ENCODE measurements at places on chromosomes 11 and 22.
A peak's percentile ranks its signal among the peaks of the same experiment; 100 is the strongest.

DNA sequence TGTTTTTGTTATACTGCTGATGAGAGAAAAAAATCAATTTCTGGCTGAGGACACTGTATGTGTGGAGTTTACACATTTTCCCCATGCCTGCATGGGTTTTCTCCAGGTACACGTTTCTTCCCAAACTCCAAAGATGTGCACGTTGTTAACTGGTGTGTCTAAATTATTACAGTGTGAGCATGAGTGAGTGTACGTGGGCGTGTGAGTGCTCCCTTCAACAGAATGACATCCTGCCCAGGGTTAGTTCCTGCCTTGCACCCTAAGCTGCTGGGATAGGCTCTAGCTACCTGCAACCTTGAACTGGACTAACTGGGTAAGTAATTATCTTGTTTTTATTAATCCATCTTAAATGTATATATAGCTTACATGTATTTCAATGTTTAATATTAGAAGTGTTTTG is 5.5 kb downstream of the NPAT start:
- no peak for DNase-seq

GRCh38 chr11:47325271-47326041 is 27.0 kb downstream of the MYBPC3 start:
- DNase-seq = no peak

DNA sequence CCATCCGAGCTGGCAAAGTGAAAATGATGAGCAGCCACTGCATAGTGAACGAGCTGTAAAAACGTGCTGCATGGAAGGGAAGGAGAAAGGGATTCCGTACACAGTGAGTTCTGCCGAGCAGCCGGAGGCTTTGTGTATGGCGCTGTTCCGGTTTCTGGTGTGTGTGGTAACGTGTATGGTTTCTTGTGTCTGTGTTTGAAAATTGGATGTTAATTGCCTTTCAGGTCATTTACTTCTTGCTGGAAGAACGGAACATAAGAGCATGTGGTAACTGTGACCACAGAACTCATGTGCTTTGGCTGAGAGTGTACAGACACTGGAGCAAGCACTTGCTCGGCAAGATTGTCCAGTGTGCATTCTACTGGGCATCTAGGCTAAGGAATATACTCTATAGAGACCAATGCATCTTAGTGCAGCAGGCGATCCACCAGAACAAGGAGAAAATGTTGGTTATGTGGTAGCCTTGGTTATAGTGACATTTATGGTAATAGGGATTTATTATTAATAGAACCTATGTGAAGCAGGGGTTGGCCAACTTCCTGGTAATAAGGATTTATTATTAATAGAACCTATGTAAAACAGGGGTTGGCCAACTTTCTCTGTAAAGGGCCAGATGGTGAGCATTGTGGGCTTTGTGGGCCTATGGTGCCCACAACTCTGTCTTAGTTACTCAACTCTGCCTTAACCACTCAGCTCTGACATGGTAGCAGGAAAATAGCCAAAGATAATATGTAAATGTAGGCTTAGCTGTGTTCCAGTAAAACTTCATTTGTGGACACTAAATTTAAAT is 49.2 kb downstream of the GRAMD1B start:
- DNase-seq = no peak

- DNase-seq = no peak
Observed at GRCh38 chr11:1302461-1303125, 6.8 kb downstream of the TOLLIP start.

DNA sequence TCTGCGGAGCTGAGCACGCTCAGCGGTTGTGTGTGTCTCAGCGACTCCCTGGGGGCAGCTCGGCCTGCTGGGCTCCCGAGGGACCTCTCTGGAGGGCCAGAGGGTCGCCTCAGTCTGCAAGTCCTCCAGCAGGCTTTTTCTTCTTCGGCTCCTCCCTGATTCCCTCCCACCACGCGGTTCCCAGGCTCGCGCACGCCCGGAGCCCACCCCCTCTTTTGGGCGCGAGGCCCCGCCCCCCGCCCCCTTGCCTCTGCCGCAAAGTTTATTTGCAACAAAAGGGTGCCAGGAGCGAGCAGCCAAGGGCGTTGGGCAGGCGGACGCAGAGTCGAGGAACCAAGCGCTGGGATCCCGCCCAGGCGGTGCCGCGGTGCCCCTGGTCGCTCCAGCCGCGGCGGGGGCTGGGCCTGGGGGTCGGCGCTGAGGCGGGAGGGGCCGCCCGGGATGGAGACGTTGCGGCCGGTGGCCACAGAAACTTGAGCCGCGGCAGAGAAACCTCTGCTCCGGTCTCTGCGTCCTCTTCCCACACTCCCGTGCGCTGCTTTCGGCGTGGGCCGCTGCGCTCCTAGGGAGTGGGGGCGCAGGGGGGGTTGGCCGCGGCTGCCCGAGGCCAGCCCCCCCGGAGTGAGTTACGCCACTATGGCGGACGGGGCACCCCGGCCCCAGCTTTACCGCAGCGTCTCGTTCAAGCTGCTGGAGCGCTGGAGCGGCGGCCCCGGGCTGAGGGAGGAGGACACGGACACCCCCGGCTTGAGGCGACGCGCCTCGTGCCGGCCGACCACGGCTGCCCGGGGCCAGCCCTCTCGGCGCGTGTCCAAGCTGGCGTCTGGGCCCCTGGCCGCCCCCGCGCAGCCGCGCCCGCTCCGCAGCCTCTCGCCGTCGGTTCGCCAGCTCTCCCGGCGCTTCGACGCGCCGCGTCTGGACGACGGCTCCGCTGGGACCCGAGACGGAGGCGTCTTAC is at the start of gene ARHGEF17:
ARHGEF17 (plus strand) TSS at position 274 of the 958 bp plus-strand sequence; CDS start at position 637, 363 bp downstream.
- no peak for DNase-seq

- DNase-seq = peak; percentile 91
Observed at GRCh38 chr11:35111161-35112055, 27.6 kb upstream of the CD44 start.

GRCh38 chr11:1307163-1307870 is 2.1 kb downstream of the TOLLIP start:
- DNase-seq = no peak

DNA sequence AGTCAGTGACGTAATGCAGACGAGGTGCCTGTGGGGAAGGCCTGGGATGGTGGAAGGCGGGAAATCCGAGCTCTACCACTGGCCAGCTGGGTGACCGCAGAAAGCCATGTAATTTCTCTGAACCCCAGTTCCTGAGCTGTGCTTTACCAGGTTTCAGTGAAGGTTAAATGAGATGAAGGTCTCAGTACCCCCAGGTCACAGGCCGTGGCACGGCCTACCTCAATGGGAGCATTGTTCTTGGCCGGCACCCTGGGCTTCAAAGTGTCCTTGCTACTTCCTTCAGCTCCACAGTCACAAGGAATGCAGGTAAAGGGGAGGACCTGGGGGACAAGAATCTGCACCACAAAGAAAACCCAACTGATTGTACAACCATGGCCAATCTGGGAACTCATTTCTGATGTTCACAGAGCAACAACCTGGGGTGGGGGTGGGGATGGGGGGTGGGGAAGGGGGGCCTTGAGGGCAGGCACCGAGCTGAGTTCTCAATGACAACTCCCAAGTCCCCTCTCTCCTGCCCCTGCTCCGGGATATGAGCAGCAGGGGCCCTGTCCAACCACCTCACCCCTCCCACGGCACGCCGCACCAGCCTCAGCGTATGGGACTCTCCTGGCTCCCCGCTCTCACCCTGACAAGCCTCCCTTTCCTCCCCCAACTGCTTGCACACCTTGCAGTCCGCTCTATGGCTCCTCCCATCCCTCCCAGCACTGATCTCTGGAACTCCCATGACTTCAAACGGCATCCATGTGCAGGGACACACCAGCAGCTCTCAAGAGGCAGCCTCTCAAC is 59.1 kb upstream of the ARFGAP3 start:
- DNase-seq = no peak

- no peak for DNase-seq
Observed at GRCh38 chr11:134522782-134523570, 110.9 kb upstream of the B3GAT1 start.

GRCh38 chr11:96340555-96340885 is 2.5 kb downstream of the MAML2 start:
- DNase-seq = no peak

- DNase-seq = no peak
Observed at GRCh38 chr22:48886604-48887393, 940.9 kb downstream of the BRD1 start.

GRCh38 chr11:19816817-19817216 is 104.2 kb downstream of the NAV2 start:
- DNase-seq = no peak

- DNase-seq = peak; percentile 81
Observed at GRCh38 chr11:94910779-94911178, 62.6 kb downstream of the CWC15 start.

GRCh38 chr11:27475622-27476021 is 3.0 kb upstream of the LGR4 start:
- no peak for DNase-seq

All from GM04503 (cell line).